ENCODE measurements at places on chromosomes 7 and 10.

- DNase-seq, result peak; percentile 93
These were observed 86.6 kb downstream of the STRA8 start for GRCh38 chr7:135320268-135320667.

- DNase-seq, result no peak
These were observed 14.6 kb downstream of the RASGEF1A start for GRCh38 chr10:43252166-43252782.

- no peak for DNase-seq
These were observed 33.5 kb downstream of the COL13A1 start for GRCh38 chr10:69835233-69835632.

DNA sequence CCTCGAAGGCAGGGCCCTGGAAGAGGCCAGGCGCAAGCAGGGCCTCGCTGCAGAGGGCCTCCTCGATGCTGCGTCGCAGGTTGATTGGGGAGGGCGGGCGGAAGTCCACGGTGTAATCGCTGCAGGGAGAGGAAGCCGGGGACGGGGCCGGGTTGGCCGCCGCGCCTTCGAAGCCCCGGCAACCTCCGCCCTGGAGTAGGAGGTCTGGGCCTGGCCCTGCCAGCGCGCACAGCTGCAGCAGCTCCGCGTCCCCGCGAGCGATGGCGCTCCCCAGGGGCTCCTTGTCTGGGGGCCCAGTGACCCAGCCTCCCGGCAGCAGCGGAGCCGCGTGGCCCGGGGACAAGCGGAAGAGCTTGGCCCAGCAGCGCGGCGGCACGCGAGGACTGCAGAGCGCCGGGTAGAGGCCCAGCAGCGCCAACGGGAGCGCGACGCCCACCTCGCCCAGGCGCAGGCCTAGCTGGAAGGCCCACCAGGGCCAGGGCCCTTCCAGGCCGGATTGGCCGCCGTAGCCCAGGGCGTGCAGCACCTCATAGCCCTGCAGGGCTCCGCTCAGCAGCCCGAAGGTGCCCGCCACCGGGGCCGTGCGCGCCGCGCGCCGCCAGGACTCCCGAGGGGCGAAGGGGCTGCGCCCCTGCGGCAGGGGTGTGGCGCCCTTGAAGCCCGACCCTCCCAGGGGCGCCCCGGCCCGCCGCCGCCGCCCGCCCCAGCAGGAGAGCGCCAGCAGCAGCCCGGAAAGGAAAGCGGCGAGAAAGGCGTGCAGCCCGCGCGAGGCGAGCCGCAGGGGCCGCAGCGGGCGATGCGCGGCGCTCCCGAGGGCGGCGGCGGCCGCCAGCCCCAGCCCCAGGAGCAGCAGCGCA, 7.8 kb upstream of the RBM28 start:
- no peak for DNase-seq

GRCh38 chr10:7389844-7390243, 21.0 kb downstream of the SFMBT2 start:
- no peak for DNase-seq

DNA sequence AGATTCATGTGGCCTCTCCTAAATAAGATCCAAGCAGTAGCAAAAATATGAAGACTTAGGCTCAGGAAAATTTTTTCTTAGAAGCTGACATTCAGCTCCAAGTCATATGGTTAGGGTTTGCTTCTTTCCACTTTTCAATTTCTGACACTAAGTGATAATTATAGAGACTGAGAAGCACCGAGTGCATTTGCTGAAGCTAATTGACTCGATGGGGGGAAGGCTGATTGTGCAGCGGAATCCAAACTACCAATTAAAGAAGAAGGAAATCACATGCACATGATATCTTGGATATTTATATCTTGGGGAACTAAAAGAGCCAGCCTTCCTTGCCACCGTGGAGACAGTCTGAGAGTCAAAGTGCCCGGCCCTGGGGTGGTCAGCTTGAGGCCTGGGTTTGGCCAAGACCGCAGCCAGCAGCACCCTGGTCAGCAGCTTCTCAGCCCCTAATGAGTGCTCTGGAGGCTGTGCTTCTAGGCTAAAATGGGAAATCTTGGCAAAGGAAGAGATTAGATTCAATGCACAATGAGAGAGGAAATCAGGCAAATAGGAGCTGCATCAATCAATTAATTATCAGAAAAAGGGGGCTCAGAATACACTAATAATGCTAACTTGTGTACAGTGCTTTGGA, 589.3 kb downstream of the NRG3 start:
- DNase-seq, result no peak

DNA sequence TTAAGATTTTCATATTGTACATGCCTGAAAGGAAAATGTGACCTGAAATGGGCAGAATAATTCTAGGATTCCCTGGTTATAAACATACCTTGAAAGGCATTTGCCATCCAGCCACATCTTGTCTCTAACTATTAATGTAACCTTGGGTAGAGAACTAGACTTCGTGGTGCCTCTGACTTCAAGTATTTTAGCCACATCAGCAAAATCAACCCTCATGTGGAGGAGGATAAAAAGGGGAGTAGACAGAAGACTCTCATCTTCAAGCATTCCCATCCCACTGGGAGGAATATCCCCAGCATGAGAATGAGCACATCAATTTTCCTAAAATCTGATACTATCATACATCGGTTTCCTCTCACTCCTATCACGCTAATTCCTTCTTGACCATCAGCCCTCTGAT, 164.7 kb upstream of the NOBOX start:
- DNase-seq, result no peak

- DNase-seq, result no peak
These were observed 273.4 kb upstream of the CSTF2T start for GRCh38 chr10:51972733-51973346.

- DNase-seq, result no peak
These were observed 8.7 kb upstream of the BHLHA15 start for GRCh38 chr7:98202367-98203195.

DNA sequence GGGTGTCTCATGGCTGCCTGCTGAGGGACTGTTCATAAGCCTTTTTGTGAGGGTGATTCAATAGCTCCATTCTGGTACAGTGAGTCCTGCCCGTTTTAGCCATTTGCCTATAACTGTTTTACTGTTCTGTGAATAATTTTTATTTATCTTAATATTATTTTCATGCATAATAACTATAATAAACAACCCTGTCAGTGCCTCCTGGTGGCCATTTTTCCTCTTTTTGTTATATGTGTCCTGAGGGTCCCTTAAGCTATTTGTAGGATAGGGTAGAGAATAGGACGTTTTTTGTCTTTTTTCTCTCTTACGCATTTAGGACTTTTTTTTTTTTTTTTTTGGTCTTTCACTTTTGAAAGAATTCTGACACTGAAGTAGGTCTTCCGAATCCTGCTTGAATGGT, 2.9 kb downstream of the C1QL3 start:
- no peak for DNase-seq

- no peak for DNase-seq
These were observed 10.4 kb upstream of the OCM2 start for GRCh38 chr7:98000356-98000755.

DNA sequence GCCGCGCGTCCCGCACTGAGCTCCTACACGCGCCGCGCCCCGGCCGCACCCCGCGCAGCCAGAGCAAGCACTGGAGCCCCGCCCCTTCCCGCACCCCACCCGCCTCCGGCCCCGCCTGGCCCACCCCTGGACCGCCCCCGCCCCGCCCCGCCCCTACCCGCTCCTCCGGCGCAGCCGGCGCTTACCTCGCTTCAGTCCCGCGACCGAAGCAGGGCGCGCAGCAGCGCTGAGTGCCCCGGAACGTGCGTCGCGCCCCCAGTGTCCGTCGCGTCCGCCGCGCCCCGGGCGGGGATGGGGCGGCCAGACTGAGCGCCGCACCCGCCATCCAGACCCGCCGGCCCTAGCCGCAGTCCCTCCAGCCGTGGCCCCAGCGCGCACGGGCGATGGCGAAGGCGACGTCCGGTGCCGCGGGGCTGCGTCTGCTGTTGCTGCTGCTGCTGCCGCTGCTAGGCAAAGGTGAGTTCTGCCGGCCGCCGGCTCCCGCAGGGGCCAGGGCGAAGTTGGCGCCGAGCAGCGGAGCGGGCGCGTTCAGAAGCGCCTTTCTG, at the start of gene RET:
RET (plus strand) TSS at position 194 of the 545 bp plus-strand sequence; CDS start at position 384, 190 bp downstream.
- DNase-seq, result no peak

GRCh38 chr10:71033396-71033980, 145.1 kb upstream of the PCBD1 start:
- DNase-seq, result no peak

DNA sequence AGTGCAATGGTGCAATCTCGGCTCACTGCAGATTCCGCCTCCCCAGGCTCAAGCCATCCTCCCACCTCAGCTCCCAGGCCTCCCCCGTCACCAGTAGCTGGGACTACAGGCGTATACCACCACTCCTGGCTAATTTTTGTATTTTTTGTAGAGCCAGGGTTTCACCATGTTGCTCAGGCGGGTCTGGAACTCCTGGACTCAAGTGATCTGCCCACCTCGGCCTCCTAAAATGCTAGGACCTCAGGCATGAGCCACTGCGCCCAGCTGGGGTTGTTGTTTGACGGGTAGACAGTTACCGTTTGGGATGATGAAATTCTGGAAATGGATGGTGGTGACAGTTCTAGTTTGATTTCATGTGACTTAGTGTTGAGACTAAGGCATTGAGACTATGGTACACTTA, 15.3 kb downstream of the CALML3 start:
- DNase-seq, result no peak

DNA sequence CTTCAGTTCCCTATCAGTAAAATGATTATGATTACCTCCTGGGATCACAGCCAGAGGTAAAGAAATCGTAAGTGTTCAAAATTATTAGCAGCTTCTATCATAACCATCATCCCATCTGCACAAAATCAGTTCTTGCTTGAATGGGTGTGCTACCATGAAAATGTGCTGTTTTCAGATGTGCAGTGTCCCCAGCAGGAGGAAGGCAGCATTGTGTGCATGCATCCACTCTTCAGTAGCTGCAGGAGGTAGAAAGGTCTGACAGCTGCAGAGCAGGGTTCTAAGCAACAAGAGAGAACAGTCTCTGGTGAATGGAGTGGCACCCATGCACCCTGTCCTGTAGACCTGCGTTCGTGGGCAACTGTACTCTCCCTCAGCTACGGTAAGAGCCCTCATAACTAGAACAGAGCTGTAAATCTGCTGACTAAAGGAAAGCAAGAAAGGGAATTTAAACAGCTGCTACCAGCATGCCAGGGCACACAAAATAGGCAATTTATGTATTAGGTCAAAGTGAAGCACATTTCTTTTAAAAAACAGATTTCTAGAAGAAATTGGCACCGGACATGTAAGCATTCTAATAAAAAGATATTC, 21.2 kb downstream of the VSTM2A start:
- DNase-seq, result no peak

DNA sequence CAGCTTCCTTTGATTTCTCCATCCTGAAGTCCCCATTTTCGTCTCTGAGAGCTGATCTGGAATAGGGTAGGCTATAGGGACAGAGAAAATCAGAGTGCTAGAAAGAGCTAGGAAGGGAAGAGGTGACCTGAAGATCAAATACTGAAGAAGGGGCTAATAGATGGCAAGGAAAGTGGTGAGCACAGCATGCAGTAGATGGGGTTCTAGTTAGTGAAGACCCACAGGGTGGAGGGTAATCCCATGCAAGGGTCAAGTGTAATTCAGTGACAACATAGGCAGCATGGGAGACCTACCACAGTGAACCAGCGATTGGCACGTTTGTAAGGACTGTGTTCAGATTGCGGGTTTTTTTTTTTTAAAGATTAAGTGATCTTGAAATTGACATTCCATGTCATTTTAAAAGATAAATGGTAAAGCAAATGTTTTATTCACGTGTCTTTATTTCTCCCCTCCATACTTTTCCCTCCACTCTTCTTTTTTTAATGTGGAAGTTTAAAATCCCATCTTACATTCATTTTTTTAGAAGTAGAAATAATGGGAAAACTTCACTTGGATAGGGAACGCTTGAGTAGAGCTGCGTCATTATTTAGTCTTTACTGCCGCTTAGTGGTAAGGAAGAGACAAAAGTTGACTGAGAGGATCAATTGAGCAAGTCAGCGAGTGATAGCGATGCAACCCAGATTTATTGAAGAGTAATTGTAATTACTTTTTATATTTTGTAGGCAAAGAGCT, 21.0 kb upstream of the ABI1 start:
- peak; percentile 82 for DNase-seq

DNA sequence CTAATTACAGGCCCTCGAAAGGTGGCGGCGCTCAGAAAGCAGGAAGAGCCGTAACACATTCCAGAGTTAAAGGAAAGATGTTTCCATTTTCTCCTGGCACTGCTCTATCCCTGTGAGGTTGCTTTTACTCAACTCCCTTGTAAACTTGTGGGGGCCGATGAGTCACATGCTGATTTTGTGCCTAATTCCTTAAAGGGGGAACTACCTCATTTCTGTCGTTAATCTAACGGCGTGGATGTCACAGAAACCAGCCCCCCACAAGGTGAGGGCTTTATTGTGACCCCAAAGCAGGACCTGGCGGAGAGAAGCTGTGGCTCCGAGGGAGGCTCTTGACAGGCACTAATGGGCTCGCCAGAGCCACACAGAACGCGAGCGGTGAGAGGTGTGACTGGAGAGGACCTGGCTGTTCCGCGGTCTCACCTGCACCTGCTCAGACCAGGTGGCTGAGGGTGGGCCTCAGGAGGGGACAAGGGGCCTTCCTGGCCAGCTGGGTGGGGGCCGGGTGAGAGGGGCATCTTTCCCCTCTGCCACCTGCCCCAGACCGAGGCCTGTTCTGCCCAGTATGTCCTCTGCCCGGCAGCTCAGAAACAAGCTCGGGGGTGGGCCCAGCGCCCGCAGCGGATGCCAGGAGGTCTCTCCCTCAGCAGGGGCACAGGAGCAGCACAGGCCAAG, 50.9 kb downstream of the CALML3 start:
- DNase-seq, result peak; percentile 71

GRCh38 chr7:123994449-123994848, 38.4 kb downstream of the TMEM229A start:
- DNase-seq, result no peak

- no peak for DNase-seq
These were observed 17.1 kb downstream of the VOPP1 start for GRCh38 chr7:55555160-55555559.

- DNase-seq, result no peak
These were observed 22.4 kb downstream of the UBTD1 start for GRCh38 chr10:97520978-97521761.

- peak; percentile 53 for DNase-seq
These were observed 16.6 kb downstream of the ACBD5 start for GRCh38 chr10:27223964-27224363.

DNA sequence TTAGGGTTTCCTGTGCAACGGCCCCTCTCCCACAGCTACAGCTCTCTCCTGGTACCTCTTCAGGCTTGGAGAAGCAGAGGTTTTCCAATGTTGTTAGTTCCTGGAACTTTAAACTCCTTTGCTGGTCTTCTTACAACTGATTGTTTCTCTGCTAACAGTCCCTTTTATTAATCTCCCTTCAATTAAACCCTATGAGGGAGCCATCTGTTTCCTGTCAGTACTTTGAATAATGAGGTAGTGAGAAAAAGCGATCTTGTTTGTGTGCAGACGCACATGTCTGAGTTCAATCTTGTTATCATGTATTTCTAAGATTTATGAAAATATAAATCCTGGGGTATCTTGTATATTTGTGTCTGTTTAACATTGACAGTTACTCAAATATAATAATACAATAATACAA, 102.4 kb downstream of the MDFIC start:
- DNase-seq, result no peak
